ENCODE measurements at places on chromosomes 12 and 14.

- DNase-seq: no peak
Observed at GRCh38 chr14:45120096-45120495, 14.2 kb downstream of the FKBP3 start.

- no peak for DNase-seq
Observed at GRCh38 chr12:131732996-131733615, 22.2 kb downstream of the SFSWAP start.

DNA sequence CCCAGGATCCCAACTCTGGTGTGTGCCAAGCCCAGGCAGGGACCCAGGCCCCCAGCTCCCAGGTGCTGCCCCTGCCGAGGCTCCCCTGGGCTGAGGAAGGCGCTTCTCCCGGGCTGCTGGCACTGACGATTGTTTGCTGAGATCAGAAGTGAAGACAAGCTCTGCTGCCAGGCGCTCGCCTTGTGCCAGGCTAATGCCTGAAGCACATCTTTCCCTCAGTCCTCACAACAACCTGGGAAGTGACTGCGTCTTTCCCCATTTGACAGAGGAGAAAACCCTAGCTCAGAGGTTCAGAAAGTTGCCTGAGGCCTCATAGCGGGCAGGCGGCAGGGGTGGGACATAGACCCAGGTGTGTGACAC is 36.8 kb downstream of the ANKRD9 start:
- no peak for DNase-seq

DNA sequence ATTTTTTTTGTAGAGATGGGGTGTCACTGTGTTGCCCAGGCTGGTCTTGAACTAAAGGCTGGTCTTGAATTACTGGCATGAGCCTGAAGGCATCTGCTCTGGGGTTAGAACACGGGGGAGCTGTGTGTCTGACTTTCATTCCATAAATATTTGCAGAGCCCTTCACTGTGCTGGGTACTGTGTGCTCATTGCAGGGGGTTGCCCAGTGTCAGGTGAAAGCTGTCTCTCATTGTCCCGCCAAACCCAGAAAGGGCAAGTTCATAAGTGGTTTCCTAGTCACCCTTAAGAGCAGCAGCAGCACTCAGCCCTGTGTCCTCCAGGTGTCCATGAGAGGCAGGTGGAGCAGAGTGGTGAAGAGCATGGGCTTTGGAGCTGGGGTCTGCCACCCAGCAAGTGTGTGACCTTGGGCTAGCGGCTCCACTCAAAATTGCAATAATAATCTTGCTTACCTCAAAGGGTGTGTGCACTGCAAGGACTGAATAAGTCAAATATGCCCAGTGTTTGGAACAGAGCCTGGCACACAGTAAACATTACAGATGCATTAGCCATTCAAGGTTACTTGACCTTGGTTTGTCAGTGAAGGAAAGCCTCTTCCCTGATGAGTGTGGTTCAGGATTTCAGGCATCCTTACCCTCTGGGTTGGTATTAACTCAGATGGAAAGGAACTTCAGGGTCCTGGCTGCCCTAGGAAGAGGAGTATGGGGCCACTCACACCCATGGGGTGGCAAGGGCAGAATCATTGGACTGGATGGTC is 4.4 kb upstream of the SMIM41 start:
- no peak for DNase-seq

DNA sequence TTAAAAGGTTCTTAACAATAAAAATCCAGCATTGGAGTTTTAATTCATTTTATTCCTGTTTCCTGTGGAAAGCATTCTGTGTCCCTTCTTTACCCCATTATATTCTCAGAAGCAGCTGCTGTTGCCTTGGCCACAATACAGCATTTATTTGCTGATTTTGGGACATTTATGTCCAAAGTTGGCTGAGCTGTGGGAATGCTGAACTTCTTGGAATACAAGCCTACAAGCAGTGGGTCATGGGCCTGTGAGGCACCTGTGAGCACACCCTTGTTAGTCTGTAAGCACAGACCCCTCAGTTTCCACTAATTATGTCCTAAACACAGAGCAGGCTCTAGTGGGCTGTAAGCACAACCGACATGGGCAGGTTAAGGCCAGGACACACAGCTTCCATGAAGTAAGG is 122.2 kb upstream of the IGF1 start:
- DNase-seq: no peak

- DNase-seq: no peak
Observed at GRCh38 chr12:23548742-23549141, 400.7 kb downstream of the SOX5 start.

DNA sequence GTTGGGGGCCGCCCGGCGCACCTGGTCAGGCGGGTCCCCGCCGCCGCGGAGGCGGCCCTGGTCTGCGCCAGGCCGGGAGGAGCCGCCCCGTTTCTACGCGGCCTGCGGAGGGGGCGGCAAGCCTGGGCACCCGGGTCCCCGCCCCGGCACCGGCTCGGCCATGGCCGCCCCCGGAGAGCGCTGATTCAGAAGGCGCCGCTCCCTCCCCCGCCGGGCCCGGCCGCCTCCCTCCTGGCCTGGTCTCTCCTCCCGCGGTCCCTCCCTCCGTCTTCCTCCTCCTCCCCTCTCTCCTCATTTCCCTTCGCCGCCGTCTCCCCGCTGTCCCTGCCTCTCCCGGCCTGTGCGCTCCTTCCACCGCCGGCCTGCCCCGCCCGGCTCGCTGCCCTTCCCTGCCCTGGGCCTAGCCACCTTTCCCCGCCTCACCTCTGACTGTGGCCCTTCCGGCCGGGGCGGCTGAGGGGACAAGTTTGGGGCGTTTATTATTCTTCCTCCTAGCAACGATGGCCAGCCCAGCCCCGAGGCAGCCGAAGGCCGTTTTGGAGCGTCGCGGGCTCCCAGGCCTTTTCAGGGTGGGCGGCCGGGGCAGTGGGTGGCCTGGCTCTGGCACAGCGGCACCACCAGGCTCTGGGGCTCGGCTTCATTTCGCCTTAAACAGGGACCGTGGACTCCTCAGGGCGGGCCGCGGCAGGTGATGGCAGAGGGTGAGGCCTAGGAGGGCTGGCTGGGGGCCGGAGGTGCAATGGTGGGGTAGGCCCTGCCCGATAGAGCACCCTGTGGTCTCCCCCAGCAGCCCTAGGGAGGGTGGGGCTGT is 768 bp downstream of the CEP170B start:
- no peak for DNase-seq

DNA sequence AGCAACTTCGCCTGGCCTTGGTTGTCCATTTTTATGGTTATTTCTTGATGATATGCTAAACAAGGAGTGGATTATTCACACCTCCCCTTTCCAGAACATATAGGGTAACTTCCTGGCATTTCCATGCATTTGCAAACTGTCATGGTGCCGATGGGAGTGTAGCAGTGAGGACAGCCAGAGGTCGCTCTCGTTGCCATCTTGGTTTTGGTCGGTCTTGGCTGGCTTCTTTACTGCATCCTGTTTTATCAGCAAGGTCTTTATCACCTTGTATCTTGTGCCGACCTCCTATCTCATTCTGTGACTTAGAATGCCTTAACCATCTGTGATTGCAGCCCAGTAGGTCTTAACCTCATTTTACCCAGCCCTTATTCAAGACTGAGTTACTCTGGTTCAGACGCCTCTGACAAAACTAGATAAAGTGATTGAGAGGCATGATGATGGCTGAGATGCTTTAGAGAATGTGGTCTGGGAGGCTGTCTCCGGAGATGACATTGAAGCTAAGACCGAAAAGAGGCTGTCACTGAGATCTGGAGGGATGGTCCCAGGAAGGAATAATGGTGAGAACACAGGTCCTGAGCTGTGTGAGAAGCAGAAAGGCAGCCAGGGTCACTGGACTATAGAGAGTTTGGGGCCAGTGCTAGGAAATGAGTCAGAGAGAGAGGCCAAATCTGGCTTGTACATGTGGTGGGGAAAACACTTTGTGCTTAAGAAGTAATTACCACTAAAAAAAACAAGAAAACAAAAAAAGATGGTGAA is 2.9 kb downstream of the GLT1D1 start:
- DNase-seq: no peak

All from NCI-H1694 (cell line).